SJSA1 (cell line): ENCODE measurements at places on chromosomes 13 and 19. TPM values are rescaled to one million over a fixed set of nuclear protein-coding genes. Genes with fewer than 3 reads are reported as not detected.

GRCh38 chr13:99312493-99312883 is 5.3 kb upstream of the GPR183 start:
- no peaks in the 10 kb centered on the region for H3K27me3 ChIP-seq
- DNase-seq, result no peak
- peaks cover 16% of the 10 kb centered on the region; the same call in 1 of the 2 replicates for H3K36me3 ChIP-seq
- peaks cover 63% of the 10 kb centered on the region for H3K4me1 ChIP-seq
- H3K4me3 ChIP-seq, result no peak overlapping the region

DNA sequence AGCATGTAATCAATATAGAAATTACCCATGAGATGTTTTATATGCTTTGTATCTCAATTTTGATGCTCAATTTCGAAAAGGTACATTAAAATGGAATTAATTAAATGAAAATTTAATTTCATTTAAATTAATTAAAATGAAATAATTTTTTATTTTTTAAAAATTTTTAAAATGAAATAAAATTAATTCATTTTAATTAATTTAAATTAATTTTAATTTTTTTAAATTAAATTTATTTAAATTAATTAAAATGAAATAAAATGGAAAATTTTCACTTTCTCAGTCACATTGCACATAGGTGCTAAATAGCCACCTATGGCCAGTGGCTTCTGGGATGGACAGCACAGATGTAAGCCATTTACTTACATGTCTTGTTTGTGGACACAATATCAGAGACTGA is 4.2 kb upstream of the SULT2B1 start:
- no peaks in the 10 kb centered on the region for H3K4me1 ChIP-seq
- H3K27ac ChIP-seq, result no peak overlapping the region
- no peaks in the 10 kb centered on the region for H3K36me3 ChIP-seq
- no peak overlapping the region for H3K4me3 ChIP-seq

- H3K27ac ChIP-seq, result no peak overlapping the region
- no peak for DNase-seq
- H3K27me3 ChIP-seq, result no peaks in the 10 kb centered on the region
- no peak overlapping the region for H3K4me3 ChIP-seq
- H3K4me1 ChIP-seq, result no peaks in the 10 kb centered on the region
Measured at GRCh38 chr19:23399443-23399842, 4.2 kb upstream of the ZNF91 start.

DNA sequence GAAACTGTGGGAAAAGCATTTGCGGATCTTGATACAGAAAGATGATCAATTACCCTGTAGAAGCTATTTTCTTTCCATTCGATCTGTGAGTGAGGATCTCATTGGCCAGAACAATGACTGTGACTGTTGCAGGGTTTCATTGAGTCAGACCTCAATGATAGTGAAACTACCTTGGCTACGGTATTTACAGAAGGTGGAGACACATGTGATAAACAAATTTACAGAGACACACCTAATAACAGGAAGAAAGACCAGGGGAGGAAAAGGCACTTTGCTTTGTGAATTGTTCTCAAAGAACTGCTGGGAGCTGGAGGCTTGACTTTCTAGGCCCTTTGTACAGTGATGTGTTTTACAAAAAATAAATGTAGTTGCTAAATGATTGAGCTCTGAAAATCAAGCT is 19.9 kb upstream of the ARGLU1 start:
- peaks cover 4% of the 10 kb centered on the region; the same call in 1 of the 2 replicates for H3K4me1 ChIP-seq
- H3K36me3 ChIP-seq, result no peaks in the 10 kb centered on the region
- no peak overlapping the region for H3K4me3 ChIP-seq
- DNase-seq, result no peak
- no peaks in the 10 kb centered on the region for H3K27me3 ChIP-seq

NPAS1 gene
- total RNA-seq, result not detected in 2 replicates

CEACAM21 gene
- not detected in 2 replicates for total RNA-seq
